ENCODE measurements at places on chromosomes 2 and 18.

DNA sequence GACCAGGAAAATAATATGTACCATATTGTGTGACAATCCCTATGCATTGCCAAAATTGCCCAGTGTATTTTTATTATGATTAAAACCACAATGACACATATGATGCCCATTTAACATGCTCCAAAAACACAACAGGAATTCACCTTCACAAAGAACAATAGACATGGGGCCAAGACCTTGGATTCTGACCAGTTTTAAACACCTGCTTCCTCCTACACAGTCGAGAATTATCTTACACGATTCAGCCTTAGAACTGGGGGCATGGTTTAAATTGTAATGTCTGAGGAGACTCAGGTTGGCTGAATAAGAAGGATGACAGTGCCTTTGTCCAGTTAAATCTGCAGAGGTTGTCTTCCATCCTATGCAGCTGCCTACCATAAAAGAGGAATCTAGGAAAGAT is 212.7 kb downstream of the PLCL1 start:
- DNase-seq = no peak

- no peak for DNase-seq
These were observed 621.2 kb downstream of the CNTNAP5 start for GRCh38 chr2:124646166-124646815.

DNA sequence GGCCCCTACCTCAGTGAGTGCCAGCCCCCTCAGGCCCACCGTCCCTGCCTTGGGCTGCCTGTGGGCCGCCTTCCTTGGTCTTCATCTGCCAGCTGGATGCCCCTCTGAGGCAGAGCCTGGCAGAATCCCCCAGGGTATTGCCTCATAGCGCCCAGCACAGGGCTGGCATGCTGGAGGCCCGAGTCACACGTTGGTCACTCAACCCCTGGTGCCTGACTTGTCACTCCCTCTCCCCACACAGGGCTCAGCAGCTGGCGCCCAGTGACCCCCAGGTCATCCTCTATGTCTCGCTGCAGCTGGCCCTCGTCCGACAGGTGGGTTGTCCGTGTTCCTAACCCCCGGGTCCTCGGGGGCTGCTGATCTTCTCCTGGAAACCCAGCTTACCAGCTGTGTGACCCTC is 108.4 kb upstream of the MCFD2 start:
- no peak for DNase-seq

- DNase-seq = no peak
These were observed 75.6 kb upstream of the ITGB6 start for GRCh38 chr2:160275656-160276055.

GRCh38 chr18:79875531-79875919 is 75.9 kb downstream of the SLC66A2 start:
- no peak for DNase-seq

GRCh38 chr2:45833968-45834344 is 182.5 kb downstream of the PRKCE start:
- no peak for DNase-seq

DNA sequence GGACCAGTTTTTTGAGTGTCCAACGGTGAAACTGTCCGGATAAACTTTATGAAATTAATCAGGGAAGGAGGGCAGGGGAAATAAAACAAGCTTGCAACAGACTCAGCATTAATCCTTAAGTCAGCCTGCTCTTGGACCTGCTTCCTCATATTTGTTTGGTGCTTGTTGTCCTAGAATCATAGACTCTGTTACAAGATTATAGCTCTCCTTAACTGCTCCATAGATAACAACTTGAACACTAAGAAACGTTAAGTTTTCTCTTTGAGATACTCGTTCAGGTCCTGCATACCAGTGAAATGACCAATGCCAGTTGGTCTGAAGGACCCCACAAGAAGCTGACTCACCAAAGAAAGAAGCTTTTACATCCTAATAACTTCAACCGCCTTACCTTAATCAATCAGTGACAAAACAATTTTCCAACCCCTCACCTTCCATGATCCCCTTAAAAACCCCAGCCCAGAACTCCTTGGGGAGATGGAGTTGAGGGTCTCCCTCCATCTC is 493.2 kb downstream of the PID1 start:
- no peak for DNase-seq

All from stimulated activated naive CD4-positive, alpha-beta T cell (primary cell).